ENCODE measurements at places on chromosomes 6 and 20.
A peak's percentile ranks its signal among the peaks of the same experiment; 100 is the strongest.

DNA sequence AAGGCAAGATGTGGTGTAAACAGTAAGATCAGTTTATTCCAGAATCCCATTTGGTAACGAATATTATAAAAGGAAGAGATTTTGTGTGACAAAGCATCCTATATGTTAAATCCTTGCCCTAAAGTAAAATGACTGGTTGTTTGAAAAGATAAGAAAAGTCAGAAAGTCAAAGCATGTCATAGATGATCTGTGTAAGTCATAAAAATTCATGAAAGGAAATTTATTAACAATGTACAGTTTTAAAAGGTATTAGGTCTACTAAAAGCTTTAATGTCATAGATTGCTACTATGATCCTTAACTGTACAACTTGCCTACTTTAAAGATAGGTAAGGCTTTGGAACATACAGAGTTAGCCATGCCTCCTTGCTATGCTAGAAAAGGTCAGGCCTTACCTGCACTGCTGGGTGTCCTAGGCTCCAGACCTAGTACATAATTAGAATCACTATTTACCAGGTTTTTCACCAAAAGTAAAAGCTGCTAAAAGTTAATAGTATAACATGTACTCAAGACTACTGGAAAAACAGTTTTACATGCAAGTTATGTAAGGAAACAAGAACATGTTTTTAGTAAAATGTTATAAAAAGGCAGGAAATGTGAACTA, 1090.1 kb upstream of the ADGRB3 start:
- DNase-seq, result no peak

GRCh38 chr6:1497761-1498105, 108.4 kb downstream of the FOXF2 start:
- no peak for DNase-seq

DNA sequence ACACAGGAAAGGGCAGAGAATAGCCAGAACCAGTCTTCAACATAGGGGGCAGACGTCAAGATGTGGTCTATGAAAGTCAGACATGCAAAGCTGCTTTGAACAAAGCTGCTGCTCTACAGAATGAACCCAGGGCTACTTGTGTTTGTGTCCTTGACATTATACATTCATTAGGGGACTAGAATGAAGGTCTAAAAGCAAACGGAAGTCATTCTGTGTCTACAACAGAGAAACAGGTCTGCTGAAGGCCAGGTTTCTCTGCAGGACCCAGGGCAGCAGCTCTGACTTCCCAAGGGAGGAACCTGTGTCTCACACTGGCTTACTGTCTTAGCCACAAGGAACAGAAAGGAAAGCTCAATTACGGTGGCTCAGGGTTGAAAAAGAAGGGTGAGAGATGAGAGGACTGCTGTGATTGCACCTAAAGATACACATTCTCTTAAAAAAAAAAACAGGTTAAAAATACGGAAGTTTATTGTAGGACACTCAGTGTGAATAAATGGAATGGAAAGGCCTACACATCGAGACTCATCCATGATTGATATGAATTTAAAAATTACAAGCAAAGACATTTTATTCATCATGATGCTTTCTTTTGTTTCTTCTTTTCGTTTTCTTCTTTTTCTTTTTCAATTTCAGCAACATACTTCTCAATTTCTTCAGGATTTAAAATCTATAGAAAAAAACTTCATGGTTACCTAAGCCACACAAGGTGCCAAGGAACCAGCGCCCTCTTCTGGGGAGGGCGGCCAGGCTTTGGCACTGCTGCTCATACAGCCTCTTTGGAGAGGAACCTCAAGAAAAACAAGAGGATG, 6.7 kb downstream of the PSMA7 start:
- peak; percentile 24 for DNase-seq

DNA sequence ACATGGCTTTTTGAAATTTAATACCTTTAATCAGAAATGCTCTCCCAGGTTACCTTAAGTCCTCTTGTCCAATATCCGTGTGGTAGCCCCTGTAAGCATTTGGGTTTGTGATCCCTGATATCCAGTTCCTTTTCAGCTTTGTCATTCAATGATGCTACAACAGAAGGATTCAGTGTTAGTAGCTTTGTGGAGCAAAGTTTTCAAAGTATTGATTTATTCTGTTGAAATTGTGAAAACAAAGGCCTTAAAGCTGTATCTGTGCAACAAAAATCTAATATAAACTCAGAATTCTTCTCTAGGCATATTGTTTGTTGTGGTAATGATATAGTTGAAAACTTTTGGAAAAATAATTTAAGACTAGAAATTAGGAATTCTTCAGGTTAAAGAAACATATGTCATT, 91.9 kb downstream of the ADGRB3 start:
- DNase-seq, result no peak

DNA sequence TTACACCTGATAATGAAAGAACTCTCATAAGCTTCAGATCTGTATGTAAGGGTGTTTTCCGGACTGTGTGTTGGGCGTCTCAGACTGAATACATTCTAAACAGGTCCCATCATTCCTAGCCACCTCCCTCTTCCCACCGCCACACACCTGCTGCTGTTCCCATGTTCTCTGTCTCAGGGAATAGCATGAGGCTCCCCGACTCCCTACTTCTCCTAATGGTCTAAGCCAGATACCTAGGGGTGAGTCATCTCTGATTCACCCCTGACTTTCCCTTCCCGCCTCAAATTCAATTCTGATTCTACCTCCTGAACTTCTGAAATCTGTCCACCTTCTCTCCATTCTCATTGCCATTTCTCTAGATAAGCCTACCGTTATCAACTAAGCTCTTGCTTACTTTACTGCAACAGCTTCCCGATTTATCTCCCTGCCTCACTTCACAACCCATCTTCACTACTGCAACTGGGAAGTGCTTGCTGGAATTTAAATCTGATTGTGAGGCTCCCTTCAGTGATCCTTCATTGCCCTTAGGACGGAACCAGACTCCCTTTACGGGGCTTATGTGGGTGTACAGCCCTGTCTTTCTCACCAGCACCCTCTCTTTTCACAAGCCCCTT, 1.6 kb downstream of the TMEM14A start:
- DNase-seq, result no peak

DNA sequence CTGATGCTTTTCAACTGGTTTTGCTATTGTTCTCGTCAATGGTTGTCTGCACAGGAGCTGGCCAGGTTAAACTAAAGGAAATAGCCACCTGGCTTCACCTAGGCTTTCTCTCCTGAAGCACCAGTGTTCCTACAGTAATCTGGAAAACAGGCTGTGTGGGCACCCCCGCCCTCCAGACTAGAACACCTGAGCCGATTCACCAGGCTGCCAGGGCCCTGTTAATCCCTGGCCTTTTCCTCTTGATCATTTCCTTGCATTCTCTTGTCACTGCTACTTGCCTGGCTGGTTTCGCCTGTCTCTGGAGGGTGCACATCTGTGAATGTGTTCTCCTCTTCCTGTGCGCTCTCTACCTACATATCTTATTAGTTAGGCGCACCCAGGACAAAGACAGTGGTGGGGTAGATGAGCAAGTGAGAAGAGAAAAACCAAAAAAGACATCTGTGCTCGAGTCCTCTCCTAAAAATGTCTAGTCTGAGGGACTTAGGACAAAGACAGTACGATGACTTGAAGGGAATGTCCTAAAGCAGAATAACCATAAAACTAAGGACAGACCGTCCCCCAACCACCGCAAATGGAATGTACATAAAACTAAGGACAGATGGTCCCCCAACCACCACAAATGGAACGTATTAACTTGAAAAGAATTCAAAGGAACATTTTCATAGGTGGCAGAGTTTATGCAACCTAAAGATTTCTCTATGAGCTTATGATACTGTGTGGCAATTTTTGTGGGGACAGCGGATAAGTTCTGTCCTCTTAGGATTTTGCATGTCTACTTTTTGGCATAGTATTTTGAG, 45.9 kb upstream of the EMILIN3 start:
- DNase-seq, result no peak

- peak; percentile 75 for DNase-seq
Observed at GRCh38 chr20:33693741-33694638, 7.8 kb upstream of the E2F1 start.

DNA sequence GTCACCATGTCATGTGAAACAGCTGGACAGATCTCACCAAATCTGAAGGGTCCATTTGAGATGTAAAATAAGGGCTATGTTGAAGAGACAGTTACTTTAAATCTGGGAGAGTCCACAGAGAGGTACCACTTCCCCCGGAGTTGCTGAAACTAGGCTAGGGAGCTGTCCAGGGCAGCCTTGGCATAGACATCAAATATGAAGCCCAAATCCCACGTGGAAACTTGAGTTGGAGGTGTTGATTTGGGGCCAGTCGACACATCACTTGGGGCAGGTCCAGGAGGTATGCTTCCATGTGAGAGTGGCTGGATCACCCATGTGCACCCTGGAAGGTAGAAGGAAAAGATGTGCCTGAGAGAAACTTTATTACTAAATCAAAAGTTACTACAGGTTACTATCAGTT, 12.0 kb upstream of the SERPINB9 start:
- no peak for DNase-seq

- no peak for DNase-seq
Observed at GRCh38 chr6:161736781-161737292, 463.0 kb upstream of the AGPAT4 start.

DNA sequence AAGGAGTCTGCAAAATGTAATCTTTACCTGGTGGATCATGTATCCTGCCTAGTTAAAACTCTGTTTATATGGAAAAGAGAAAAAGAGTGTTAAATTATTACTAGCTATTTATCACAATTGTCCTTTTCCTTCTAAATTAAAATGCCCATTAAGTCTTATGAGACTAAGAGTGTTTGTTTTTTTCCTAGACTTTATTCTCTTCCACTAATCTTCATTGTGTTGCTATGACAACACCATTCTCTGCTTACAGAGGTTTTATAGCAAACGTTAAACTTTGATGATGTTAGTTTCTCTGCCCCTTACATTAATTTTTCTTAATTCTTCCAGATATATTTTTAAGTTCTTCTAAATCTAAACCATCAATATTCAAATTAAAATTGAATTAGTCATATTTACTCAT, 420.8 kb downstream of the TBC1D32 start:
- no peak for DNase-seq

- no peak for DNase-seq
Observed at GRCh38 chr6:151488226-151488625, 5.6 kb upstream of the CCDC170 start.

GRCh38 chr20:36028106-36028808, 59.9 kb downstream of the CNBD2 start:
- DNase-seq, result no peak

GRCh38 chr6:36142971-36143838, 12.9 kb downstream of the MAPK13 start:
- DNase-seq, result no peak

DNA sequence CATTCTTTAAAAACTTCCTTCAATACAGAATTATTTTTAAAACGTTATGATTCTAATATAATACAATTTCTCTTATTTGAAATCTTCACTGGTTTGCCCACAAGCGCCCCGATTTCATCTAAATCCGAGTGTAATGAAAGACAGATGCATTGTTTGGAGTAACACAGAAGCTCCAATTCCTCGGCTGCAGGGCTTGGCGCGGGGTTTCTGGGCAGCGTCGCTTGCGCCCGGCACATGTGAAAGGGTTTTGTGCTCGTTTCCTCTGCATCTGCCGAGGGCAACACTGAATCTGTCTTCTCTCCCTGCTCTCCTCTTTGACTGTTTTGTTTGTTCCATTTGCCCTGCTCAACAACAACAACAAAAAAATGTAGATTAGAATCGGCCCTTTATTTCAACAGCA, 248.6 kb upstream of the QKI start:
- no peak for DNase-seq

- DNase-seq, result no peak
Observed at GRCh38 chr6:2204272-2204671, 41.1 kb downstream of the GMDS start.

GRCh38 chr6:165854061-165854862, 191.2 kb upstream of the PDE10A start:
- DNase-seq, result no peak

DNA sequence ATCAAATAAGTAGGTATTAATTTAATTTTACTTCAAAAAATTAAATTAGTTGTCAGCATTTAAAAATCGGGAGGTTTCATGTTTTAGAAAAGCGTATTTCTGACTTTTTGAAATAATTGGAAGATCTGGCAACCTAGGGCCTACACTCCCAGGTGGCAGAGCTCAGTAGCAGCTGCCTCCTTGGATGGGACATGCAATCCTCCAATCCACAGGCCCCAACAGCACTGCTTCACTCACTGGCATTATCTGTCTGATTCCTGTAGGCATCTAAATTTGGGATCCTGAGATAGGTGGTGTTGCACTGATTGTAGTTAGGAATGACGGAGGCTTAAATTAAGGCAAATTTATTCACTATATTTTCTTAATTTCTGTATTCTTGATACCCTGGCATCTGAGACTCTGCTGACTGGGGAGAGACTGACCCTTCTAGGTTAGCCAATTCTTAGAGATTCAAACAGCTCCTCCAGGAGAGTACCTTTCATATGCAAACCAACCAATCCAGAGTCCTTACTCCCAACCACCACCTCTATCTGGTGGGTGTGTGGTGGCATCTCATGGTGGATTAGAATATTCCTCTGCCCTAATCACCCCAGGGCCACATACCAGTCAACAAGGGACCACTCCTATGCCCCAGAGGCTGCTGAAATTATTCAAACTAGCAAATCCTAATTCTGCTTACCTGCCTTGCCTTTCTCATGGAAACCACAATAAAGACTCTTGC, 146.6 kb upstream of the GLP1R start:
- DNase-seq, result no peak

GRCh38 chr20:11651647-11652046, 266.0 kb upstream of the BTBD3 start:
- no peak for DNase-seq

DNA sequence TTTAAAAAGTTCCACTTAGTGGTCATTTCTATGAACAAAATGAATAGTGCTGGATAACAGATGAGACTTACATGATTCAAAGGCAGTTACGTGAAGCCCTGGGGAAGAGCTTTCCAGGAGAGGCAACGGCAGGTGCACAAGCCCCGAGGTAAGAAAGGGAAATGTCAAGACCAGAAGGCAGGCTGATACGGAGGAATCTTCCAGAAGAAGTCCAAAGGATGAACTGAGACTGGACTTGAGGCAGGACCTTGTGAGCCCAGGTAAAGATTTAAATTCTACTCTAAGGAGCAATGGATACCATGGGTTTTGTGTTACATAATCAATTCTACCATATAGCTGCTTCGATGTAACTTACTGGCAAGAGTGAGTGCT, 164.6 kb downstream of the BCAS1 start:
- DNase-seq, result no peak

DNA sequence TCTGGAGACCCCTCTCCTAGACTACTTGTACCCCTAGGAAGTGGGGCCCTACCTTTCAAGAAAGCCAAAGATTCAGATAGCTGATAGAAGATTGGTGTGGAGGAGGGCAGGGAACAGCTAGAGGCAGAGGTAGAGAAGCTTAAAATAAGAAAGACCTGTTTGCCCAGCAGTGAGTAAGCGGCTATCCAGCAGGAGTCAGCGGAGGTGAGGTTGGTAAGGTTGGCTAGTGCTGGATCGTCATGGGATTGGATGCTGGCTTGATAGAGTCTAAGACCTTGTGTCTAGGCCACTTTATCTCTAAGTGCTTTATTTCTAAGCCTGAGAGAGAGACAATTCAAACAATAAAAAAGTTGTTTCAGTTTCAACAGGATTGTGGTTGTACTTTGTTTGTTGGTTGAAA, 19.1 kb downstream of the ANKS1A start:
- no peak for DNase-seq
